ENCODE measurements at places on chromosomes 16 and 17. TPM values are rescaled to one million over a fixed set of nuclear protein-coding genes. Genes with fewer than 3 reads are reported as not detected.

DNA sequence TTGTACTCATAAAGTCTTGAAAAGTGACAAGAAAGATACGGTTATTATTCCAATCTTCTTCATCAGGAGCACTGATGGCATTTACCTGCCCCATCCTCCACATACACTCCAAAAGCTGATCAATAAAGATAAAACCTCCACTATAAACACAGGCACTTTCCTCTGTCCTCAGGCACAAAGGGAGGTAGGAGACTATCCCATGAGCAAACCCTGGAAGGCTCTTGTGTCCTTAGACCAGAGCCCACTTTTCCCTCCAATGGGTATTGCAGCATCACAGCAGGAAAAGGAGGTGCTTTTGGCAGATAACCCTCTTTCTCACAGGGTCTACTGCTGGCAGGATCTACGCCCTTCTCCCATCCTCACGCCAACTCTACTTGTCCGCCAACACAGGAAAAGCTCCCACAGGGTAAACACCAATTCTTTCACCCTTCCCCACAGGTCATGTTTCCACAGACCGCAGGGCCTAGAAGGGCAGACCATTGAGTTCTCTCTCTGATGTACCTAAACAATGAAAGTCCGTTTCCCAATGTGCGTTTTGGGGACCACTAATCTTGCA is 28.7 kb downstream of the NXPH3 start:
- no peak for DNase-seq

DNA sequence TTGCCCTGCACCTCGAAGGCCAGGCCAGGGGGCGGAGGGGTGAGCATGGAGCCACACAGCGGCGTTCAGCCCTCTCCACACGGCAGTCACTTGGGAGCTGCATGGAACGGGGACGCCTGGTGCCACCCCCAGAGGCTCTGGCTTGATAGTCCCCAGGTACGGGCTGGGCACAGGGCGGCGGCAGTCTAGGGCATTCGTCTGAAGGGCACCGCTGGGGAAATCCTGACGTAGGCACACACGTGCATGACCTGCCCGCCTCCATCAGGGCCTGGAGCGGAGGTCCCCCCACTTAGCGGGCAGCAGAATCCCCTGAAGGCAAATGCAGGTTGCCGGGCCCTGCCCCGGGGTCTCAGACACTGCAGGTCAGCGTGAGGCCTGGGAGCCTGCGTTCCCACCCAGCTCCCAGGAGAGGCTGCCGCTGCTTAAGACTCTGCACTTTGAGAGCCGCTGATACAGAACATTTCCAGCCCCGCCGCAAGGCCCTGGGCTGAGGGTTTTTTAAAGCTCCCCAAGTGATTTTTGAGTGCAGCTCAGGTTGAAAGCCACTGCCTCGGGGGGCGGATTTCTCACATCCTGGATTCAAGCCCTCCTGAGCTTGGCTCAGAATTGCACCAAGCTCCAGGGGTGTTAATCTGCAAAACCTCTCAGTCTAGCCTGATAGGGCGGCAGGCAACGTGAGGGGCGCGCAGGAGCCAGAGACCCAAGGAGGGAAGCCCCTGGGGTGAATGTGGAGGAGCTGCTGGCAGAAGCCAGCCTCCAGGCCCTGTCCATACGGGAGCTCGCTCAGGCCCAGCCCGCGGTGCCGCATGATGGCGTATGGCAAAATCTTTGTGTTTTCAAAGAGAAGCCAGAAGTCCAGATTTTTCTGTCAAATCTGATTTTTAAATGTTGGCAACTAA is 182.3 kb upstream of the GSE1 start:
- DNase-seq: no peak

DNA sequence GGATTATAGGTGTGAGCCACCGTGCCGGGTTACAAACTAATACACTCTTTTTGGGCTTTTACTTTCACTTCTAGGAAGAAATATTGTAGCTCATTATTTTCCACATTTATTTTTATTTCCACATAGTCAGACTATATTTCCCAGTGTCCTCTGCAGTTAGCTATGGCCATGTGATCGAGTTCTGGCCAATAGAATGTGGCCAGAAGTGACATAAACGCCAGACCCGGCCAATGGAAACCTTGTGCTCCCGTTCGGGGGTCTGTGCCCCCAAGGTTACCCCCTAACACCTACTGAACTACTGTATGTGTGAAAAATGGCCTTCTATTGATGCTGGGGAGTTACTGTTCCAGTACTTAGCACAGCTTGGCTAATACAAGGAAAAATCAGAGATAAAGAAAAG is 13.2 kb upstream of the RPTOR start:
- DNase-seq: no peak

TBC1D3 gene
- total RNA-seq: not detected

DHRS7B gene
- 41.5 TPM for total RNA-seq

GRCh38 chr17:31915456-31916100 is 14.1 kb upstream of the UTP6 start:
- DNase-seq: no peak

GRCh38 chr16:85105475-85105874 is 6.8 kb downstream of the CIBAR2 start:
- no peak for DNase-seq

MYH2 gene
- not detected for total RNA-seq

FMNL1 gene
- 149 TPM for total RNA-seq

MRTFB gene
- total RNA-seq: 11.6 TPM

DNA sequence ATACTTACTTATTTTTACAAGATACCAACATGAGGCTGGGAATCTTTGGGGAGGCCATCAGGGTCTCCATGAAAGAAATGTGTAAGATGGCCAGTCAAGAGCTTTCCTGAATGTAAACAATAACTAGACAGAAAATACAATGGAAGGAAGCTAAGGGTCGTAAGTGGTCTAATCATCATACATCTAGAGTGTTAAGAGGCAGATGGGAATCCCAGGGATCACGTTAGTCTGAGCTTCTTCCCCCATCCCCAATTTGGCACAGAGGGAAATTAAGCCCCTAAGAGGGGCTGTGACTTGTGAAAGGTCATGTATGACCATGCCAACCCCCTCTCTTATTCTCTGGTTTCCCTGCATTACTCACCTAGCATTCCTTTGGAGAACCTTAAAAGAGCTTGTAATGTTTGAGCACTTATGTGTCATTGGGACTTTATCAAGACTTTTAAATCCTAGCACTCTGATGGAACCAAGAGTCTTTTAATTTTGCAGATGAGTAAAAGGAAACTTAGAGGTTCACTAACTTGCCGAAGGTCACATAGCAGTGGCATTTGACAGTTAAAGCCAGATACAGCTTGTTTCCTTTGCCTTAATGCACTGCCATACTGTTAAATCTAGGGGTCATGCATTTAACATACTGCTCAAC is 46.1 kb downstream of the DCUN1D3 start:
- no peak for DNase-seq

DNA sequence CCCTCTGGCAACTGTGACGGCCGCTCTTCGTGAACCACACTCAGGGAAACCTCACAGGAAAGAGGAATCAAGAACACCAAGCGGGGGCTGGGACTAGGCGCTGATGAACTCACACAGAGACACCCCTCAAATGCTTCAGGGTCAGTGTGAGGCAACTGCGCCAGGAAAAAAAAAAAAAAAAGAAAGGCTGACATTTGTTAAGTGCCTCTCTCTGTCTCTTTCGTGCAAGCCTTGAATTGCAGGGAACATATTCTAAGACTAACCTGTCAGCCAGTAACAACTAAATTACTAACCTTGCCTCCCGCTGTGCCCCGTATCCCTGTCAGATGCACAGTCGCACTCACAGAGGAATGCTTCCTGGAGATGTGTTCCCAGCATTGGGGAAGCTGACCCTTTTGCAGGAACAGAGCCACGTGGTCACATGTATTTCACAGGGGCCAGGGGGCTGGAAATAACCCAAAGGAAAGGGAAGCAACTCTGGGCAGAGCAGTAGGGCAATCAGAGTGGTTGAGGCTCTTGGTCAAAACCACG is 247.8 kb downstream of the XYLT1 start:
- DNase-seq: no peak

- DNase-seq: peak; percentile 85
Observed at GRCh38 chr17:80034791-80035686, 633 bp downstream of the TBC1D16 start.

- no peak for DNase-seq
Observed at GRCh38 chr16:56977823-56978430, 11.4 kb upstream of the NLRC5 start.

MT1M gene
- not detected for total RNA-seq

DNA sequence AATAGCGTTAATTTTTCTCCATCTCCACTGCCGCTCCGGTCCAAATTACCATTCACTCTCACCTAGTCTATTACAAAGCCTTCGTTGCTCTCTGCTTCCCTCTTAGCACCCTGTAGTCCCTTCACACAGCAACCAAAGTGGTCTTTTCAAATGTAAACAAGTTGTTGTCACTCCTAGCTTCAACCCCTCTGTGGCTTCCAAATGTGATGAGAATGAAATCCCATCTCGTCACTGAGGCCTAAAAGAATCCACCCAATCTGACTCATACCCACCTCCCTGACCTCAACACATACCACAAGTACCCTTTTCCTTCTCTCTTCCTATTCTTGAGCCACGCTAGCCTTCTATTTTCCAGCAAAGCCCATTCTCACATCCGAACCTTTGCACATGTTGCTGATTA is 2.2 kb upstream of the PELP1 start:
- DNase-seq: no peak

GRCh38 chr16:10664720-10665126 is 30.0 kb downstream of the TEKT5 start:
- no peak for DNase-seq

DNA sequence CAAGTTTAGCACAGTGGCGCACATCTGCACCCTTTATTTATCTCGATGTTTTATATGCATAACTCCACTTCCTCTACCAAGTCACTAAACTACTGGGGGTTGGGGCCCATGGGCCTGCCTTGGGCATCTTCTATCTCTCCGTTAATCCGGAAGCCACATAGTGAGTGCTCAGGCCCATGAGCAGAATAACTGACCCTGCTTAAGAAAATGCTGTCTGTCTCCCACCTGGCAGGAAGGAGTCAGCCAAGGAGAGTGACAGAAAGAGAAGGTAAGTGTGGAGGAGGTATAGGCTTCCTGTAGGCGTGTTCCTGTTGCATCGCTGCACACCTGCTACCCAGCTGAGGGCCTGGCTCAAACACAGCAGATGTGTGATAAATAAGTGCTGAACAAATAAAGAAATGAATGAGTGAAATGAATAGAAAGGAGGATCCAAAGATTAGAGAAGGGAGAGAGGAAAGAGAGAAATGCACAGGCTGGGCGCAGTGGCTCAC is 320.1 kb downstream of the SLC39A11 start:
- no peak for DNase-seq

GRCh38 chr16:46949241-46949892 is 24.1 kb downstream of the DNAJA2 start:
- DNase-seq: no peak

DNA sequence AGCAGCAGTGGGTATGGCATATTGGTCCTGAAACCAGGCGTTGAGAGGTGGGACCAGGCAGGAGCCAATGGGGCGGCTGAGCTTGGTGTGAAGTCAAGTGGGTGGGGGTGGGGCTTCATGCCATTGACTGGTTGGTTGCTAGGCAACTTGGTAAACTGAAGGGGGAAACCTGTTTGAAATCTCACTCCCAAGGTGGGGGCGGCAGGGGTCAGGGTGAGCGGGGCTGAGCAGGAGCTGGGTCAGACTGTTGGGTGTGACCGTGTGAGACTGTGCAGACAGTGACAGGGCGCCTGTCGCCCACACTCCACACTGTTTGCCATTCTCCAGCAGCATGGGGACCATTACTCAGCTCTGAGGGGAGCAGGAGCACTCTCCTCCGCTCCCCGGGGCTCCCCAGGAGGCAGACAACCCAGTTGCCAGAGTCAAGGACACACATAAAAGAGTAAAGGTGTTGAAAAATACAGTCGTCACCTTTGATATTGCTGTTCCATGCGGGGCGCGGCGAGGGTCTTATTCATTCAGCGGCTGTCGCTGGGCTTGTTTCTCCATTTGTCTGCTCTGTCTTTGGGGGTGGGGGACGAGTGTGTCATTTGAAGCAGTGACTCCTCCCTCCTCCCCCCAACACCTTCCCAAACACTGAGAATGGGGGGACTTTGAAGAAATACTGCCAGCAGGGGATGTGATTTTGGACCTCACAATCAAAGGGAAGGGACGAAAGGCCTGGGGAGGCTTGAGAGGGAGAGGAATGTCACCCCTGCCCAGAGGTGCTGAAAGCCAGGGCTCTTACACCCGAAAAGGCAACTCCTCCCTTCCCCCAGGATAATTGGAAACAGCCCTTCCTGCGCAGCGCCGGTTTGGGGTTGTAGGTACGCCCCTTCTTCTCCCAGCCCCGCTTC is 1.2 kb upstream of the EFNB3 start:
- peak; percentile 58 for DNase-seq
